ENCODE measurements at places on chromosomes 6 and 20. TPM values are rescaled to one million over a fixed set of nuclear protein-coding genes. Genes with fewer than 3 reads are reported as not detected.

The BMP7 gene
- 42.7 TPM for polyA plus RNA-seq

The NELFE gene
- polyA plus RNA-seq, result 72.5 TPM

The TMEM14C gene
- polyA plus RNA-seq, result 160 TPM

The XKR7 gene
- 0.30 TPM for polyA plus RNA-seq

The SPACA1 gene
- not detected for polyA plus RNA-seq

The BTBD9 gene
- 12.1 TPM for polyA plus RNA-seq

The SMPDL3A gene
- 13.7 TPM for polyA plus RNA-seq

The NR2E1 gene
- not detected for polyA plus RNA-seq

The OR2H1 gene
- not detected for polyA plus RNA-seq

The LY6G6F gene
- polyA plus RNA-seq, result 0.30 TPM

The CPNE5 gene
- 7.7 TPM for polyA plus RNA-seq

The NKAIN2 gene
- polyA plus RNA-seq, result 13.1 TPM

The SOBP gene
- polyA plus RNA-seq, result 16.0 TPM

The DUSP15 gene
- polyA plus RNA-seq, result 4.6 TPM

The CFB gene
- 4.6 TPM for polyA plus RNA-seq

The PGC gene
- polyA plus RNA-seq, result not detected

The GLP1R gene
- polyA plus RNA-seq, result 0.12 TPM

The LY6G6D gene
- not detected for polyA plus RNA-seq

The NOX3 gene
- polyA plus RNA-seq, result 2.2 TPM

The PTCRA gene
- polyA plus RNA-seq, result not detected

The CD24 gene
- 904 TPM for polyA plus RNA-seq
